GM12891 (cell line): ENCODE measurements at places on chromosomes 12 and 14.
A peak's percentile ranks its signal among the peaks of the same experiment; 100 is the strongest.

DNA sequence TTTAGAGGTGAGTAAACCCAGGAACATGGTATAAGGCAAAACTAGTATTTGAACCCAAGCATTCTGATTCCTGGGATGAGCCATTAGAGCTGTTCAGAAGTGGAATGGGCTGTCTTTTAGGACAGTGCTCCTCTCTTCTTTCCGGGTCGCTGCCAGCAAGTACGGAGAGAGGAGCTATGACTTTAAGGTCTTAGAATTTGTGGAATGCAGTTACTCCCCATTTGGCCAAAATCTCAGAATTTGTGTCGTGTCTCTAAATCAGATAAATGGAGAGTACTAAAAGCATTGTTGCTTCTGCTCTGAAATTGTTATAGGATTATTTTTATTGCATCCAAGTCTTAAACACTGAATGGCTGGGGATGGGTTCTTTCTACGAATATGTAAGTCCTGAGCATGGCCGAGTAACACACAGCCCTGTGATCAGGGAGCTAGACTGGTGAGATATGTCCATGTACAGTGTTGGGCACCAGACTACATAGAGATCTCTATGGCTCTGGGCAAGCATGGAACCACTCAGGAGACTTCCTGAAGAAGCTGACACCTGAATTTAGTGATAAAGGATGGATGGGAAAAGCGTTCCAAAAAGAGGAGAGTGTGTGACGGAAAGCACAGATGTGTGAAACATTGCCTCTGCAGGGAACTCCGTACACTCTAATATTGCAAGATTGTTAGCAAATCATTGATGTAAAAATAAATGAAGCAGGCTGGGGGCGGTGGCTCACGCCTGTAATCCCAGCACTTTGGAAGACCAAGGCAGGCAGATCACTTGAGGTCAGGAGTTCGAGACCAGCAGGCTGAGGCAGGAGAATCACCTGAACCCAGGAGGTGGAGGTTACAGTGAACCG lies 184.7 kb downstream of the SRGAP1 start:
- DNase-seq: no peak

DNA sequence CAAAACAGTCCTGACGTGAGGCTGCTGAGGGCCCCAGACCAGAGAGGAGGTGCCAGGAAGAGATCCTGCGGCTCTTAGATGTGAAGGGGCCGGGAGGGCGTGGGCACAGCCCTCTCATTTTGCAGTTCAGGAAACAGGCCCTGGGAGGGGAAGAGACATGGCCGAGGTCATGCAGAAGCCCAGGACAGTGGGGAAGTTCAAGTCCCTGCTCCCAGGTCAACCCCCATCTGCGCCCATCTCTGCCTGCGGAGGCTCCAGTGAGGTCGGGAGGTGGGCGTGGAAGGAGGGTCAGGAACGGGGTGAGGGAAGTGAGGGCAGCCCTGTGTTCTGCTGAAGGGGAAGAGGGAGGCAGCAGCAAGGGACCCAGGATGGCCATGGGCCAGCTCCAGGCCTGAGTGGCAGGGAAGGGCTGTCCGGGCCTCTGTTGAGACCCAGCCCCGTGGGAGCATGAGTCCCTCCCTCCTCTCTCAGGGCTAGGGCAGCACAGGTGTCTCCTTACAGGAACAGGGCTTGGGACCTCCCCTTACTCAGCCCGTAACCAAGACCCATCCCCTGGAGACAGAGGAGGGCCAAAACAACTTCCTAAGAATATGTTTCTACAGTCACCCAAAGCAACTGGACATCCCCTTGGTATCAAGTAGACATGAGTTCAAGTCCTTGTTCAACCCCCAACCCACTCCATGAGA lies 90.8 kb downstream of the LGMN start:
- DNase-seq: no peak

DNA sequence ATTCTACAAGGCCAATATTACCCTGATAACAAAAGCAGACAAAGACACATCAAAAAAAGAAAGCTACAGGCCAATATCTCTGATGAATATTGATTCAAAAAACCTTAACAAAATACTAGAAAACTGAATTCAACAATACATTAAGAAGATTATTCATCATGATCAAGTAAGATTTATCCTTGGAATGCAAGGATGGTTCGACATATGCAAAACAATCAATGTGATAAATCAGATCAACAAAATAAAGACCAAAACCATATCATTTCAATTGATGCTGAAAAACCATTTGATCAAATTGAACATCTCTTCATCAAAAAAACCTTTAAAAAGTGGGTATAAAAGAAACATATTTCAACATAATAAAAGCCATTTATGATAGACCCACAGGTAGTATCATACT lies 117.3 kb downstream of the CPNE8 start:
- no peak for DNase-seq

GRCh38 chr12:42574851-42575266 lies 14.7 kb downstream of the PRICKLE1 start:
- no peak for DNase-seq

DNA sequence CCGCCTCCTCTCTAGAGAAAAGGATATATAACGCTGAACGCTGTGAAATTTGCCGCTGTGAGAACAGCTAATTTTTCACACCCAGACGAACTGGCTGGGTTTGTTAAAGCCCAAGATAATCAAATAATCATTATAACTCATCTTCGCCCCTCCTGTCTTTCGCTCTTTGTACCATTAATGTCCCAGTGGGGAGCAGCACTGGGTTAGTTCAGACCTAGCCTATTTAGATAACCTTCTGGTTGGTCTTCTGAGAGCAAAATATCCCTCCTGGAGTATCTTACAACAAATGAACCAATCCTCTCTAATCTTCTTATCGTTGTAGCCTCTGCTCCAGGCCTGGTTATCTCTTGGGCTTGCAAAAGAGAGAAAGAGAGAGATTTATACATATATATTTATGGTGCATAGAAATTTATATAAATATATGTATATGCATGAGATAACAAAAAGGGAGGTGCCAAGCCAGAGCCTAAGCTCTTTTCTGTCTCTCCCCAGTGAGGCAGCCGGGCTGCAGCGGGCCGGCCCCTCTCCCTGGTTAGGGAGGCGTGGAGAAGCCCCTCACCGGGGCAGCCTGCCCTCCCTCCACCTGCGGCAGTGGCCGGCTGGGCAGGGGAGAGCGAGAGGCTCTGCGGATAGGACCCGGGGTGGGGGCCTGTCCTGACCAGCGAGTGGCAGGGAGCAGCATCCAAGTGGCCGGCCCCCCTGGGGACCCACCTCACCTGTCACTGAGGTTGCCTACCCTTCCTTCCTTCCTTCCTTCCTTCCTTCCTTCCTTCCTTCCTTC lies 202.0 kb upstream of the LHX5 start:
- no peak for DNase-seq

DNA sequence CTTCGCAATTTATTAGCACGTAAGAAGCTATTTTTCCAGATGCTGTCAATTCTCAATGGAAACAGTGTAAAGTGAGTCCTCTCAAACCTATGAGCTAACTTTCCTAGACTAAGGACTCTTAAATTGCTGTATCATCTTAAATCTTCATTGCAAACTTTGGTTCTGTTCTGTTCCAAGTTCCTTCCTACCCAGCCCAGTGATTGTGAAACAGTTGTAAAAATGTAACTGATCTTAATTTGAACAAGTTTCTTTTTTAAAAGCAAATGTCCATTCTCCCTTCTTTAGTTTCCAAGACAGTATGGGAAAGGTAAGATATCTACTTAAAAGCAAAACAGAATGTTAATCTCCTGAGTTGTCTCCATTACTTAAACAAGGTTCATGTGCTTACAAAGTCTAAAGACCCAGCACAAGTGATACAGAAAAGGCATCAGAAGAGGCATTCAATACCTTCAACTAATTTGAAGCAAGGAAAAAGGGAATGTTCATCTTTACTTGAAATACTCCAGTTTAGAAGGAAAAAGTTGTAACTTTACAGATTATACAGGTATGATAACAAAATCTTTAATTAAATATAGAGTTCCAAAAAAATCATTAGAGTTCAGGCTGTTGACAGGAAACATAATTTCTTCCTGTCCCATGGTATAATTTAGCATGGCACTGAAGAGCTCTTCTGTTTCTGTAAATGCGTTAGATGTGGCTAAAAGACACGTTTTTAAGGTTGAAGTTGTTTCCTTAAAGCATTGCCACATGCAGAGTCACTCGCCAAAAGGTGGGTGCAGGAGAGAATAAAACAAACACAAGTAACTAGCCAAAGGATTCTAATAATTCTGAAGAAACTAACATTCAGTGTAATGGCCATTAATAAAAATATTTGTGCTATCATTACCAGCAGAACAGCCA lies 101.5 kb upstream of the USP15 start:
- DNase-seq: no peak

GRCh38 chr14:38593476-38593875 lies 337.6 kb upstream of the CLEC14A start:
- no peak for DNase-seq

DNA sequence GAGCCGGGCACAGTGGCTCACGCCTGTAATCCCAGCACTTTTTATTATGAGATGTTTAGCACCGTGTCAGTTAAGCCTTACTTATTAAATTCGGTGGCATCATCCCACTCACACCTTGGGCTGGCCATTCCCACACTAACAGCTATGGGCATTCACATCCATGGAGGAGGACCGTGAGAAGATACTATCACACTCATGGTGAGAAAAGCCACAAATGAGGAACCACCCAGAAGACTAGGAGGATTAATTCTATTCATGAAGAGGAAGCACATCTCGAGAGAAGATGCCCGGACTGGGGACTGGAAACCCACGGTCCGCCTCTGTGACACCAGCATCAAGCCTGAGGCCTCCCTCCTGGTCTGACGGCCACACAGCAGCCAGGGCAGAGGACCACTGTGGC lies 4.9 kb downstream of the CDC42BPB start:
- no peak for DNase-seq

- no peak for DNase-seq
Measured at GRCh38 chr14:86515195-86515594, 985.3 kb downstream of the FLRT2 start.

- DNase-seq: no peak
Measured at GRCh38 chr14:28772613-28773012, 6.0 kb downstream of the FOXG1 start.

- DNase-seq: peak; percentile 41
Measured at GRCh38 chr14:21300892-21301291, 21.0 kb downstream of the RPGRIP1 start.

GRCh38 chr14:57991353-57991752 lies 125.5 kb upstream of the SLC35F4 start:
- no peak for DNase-seq

DNA sequence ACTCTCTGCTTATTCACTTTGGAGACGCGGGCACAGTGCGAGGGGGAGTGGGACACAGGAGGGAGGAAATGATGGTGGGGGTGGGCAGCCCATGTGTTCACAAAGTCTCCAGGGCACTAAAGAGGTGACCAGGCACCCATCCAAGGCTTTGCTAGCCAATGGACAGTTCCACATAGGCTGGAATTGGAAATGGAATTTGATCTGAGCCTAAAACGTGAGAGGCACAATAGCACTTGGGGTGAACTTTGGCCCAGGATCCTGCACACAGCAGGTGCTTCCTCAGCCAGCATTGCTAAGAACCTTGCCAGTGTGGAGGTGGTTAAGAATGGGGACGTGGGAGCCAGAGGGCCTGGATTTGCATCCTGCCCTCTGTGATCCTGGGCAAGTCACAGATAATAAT lies 193.8 kb downstream of the CHST11 start:
- DNase-seq: no peak

DNA sequence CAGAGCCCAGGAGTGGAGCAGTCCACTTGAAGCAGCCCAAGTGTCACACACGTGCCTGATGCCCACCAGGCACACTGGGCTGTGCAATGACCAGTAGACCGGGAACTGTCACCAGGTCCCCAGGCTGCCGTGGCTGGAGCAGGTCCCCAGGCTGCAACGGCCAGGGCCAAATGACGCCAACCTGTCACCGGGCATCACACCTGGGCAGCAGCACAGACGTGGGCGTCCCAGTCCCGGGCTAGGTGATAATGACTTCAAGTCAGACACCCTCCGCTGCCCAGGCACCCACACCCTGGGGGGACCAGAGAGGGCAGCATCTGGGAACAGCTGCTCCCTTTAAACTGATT lies 30.6 kb upstream of the MMP17 start:
- DNase-seq: no peak

GRCh38 chr12:113006641-113007040 lies 28.3 kb downstream of the OAS2 start:
- DNase-seq: no peak

DNA sequence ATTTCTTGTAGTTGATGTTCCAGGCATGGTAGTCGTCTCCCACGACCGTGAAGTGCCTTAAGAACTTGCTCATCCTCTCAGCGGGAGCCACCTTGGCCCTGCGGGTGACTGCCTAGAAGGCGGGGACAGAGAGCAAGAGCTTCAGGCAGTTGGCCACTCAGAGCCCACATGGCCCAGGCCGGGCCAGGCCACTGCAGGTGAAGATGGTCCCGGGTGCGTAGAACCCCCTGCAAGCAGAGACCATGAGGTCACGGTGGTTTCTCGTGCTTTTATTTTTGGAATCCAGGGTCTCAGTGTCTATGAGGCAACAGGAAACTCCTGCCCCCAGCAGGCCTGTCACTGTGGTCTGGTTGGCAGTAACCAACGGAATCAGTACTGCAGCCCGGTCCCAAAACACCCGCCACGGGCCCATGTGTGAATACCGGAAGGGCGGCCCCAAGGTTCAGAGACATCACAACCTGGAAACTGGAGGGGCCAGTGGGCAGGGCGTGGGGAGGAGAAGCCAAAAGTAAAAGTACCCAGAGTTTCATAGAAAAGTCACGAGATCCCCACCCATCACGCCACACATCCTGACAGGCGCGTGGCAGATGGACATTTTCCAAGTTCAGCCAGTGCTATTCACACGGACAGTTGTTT lies 27.5 kb downstream of the HVCN1 start:
- peak; percentile 66 for DNase-seq

- DNase-seq: no peak
Measured at GRCh38 chr12:96510306-96510764, 21.0 kb downstream of the CFAP54 start.

- no peak for DNase-seq
Measured at GRCh38 chr12:93380480-93381121, 2.9 kb downstream of the NUDT4 start.

DNA sequence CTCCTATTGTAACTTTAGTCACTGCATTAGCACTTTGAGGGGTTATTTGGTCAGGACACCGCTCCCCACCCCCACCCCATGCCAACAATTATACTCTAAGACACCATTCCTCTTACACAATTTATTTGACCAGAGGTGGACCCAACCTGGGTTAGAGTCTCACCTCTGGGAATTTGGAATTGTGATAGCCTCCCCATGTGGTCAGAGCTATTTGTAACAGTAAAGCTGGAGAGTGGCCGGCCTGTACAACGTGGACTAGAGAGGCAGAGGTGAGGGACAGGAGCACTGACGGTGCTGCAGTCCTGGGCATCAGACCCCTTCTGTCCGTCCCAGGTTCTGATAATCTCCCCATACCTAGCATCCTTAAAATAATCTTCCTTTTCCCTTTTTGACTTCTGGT lies 3.3 kb upstream of the HAL start:
- no peak for DNase-seq
